Omental fat pad (tissue), 4 donors: ENCODE measurements at places on chromosomes 4 and X. TPM values are rescaled to one million over a fixed set of nuclear protein-coding genes. Genes with fewer than 3 reads are reported as not detected.

The ZNF157 gene
- not detected for total RNA-seq

The ADAMTS3 gene
- total RNA-seq, result 0.47 TPM

The NHS gene
- 9.7 TPM for total RNA-seq

The IL9R gene
- total RNA-seq, result not detected

The VCX3A gene
- not detected for total RNA-seq

The HGFAC gene
- total RNA-seq, result not detected
